ENCODE measurements at places on chromosomes 11 and 22.

DNA sequence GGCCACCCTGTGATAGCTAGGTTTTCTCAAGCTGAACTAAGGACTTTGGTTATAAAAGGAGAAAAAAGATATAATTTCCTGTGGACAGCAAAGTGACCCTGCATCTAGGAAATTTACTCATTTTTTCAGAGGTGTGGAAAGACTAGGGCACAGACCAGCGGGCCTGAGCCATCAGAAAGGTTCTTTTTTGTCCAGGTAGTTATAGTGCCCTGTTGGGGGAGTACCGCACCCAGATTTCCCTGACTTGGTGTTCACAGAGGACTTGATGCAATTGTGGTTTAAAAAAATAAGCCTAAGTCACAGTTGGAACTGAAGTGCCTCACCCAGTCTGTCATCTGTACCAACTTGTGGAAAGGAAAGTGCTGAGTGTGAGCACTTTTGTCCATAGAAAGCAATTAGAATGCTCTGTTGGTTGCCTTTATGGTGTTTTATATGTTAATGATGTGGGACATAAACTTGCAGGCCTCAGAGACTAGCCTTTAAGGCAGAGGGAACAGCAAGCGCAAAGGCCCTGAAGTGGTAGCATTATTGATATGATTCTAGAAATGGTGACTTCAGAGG, 3.1 kb downstream of the SYT9 start:
- DNase-seq = no peak

- no peak for DNase-seq
Measured at GRCh38 chr11:43833657-43834073, 47.0 kb upstream of the ALKBH3 start.

- DNase-seq = no peak
Measured at GRCh38 chr11:127362754-127363308, 362.3 kb upstream of the KIRREL3 start.

GRCh38 chr11:93728792-93729128, 12.5 kb downstream of the TAF1D start:
- DNase-seq = no peak

DNA sequence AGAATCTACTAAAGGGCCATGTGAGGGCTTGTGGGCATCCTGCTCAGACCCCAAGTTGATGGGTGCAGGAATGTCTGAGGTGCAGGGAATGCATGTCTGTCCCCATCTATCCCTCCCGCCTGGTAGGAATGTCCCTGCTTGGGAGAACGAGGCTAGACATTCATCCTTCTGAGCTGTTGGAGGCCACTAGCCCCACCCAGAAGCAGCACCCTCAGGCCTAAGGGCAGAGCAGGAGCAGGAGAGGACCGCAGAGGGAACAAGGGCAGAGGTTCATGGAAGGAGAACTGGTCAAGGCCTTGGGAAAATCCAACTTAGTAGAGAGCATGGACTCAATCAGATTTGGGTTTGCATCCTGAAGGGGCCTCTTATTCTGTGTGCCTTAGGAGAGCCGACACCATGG, 22.1 kb upstream of the LMO1 start:
- no peak for DNase-seq

DNA sequence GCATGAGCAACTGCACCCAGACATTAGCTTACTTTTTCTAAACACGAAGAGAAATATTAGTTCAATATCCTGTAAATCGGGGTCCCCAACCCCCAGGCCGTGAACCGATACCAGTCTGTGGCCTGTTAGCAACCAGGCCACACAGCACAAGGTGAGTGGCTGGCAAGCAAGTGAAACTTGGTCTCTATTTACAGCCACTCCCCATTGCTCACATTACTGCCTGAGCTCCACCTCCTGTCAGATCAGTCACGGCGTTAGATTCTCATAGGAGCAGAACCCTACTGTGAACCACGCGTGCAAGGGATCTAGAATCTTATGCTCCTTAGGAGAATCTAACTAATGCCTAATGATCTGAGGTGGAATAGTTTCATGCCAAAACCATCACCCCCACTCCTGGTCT, 27.8 kb upstream of the DEPDC7 start:
- DNase-seq = no peak

GRCh38 chr11:130180896-130181294, 21.3 kb downstream of the ST14 start:
- no peak for DNase-seq

DNA sequence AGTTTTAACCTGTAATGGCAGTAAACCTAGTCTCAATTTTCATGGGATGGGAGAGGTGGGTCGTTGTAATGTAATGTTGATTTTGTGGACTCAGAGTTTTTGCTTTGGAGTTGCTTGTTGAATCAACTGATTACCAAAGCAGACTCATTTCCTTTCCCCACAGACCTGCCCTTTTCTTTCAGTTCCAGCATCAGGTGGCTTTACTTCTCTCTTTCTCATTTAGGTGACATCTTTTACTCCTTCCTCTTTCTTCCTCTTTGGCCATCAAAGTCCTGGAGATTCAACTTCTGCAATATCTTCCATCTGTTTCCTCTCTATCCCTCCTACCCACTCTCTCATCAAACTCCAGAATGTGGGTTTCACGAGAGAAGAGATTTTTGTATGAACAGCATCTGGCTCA, 313.9 kb downstream of the TMEM135 start:
- DNase-seq = no peak

DNA sequence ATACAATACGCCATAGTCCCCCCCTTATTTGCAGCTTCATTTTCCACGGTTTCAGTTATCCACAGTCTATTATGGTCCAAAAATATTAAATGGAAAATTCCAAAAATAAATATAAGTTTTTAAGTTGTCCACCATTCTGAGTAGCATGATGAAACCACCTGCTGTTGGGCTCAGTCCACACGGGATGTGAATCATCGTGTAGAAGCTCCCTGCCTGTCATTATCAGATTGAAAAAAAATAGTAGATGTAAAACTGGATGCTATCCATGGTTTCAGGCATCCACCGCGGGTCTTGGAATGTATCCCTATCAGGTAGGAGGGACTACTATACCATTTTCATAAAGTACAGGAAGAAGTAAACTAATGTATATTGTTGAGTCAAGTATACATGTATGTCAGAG, 127.4 kb downstream of the TTC17 start:
- DNase-seq = no peak

- DNase-seq = no peak
Measured at GRCh38 chr22:29701155-29701999, 18.4 kb upstream of the CABP7 start.

DNA sequence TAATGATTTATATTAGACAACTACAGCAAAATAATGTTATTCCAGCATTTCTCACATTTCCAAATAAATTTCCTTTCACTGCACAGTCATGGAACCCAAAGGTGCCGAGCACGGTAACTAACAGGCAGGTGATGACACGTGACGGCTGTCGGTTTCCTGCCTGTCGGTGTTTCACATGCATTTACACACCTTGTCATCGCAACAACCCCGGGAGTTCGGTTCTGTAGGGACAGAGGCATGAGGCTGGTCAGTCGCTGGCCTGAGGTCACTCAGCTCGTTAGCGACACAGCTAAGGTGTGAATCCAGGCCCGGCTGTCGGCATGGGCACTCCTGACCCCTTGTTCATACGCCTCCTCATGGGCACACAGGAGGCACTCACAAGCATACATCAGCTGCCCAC, 9.9 kb downstream of the DNAL4 start:
- DNase-seq = no peak

DNA sequence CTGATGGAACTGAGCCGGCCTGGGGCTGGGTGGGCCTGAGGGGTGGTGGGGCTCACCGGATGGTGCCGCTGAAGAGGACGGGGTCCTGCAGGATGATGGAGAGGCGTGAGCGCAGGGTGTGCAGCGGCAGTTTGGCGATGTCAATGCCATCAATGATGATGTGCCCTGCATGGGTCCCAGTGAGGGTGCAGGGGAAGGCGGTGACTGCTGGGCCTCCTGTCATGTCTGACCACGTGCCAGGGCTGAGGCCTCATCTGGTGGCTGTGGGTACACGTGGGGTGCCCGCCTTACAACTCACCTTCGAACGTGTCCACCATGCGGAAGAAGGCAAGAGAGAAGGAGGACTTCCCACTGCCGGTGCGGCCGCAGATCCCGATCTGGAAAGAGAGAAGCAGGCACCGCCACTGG, 7.1 kb upstream of the KCNJ11 start:
- no peak for DNase-seq

DNA sequence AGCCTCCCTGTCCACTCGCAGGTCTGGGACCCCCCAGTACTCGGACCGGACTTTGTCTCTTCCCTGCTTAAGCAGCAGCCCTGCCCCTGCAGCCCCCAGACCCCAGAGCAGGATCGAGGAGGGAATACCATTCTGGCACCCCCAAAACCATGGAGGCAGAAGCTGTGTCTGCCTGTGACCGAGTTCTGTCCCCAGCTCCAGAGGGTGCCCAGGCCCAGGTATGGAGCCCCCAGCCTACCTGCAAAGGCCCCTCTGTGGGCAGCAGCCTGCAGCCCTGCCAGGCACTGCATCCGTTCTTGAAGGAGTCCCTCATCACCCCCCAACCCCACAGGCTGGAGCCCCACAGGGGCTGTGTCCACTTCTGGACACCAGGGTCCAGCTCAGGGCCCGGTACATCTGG, 163.8 kb downstream of the BRD1 start:
- no peak for DNase-seq

- no peak for DNase-seq
Measured at GRCh38 chr11:59291228-59291627, 67.5 kb upstream of the OR5AN1 start.

- DNase-seq = peak; percentile 57
Measured at GRCh38 chr11:66328302-66329144, 7.7 kb downstream of the RIN1 start.

DNA sequence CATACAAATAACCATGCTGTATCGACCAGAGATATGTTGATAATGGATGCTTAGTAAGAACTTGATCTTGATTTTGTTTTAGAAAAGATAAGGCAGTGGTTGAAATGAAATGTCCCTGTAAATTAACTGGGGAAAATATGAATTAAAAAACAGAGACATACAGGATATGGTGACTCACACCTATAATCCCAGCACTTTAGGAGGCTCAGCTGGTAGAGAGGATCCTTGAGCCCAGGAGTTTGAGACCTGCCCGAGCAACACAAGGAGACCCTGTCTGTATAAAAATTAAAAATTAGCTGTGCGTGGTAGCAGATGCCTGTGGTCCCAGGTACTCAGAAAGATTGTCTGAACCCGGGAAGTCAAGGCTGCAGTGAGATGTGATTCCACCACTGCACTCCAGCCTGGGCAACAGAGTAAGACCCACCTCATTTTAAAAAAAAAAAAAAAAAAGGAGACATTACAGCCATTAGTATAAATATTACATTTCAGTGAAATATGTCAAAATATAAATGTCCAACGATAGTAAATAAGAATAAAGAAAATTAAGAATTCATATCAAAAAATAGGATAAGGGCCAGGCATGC, 4.6 kb downstream of the PICALM start:
- DNase-seq = no peak

DNA sequence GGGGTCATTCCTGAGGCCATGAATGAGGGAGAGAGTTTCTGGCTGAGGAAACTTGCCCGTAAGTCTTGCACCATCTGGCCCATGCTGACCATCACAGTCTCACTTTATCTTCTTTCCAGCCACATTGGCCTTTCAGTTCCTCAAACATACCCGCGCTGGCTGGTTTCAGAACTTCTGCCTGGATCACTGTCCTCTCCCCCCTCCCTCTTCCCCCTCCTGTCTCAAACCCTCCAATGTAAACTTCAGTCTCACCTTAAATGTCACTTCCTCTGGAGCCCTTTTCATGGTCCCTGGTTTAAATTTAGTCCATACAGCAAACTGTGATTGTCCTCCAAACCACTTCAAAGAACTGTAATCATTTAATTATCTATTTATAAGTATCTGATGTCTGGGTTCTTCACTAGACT, 3.7 kb upstream of the TMEM109 start:
- DNase-seq = no peak

GRCh38 chr11:13862845-13863392, 99.6 kb upstream of the SPON1 start:
- no peak for DNase-seq

- DNase-seq = no peak
Measured at GRCh38 chr22:43820651-43821305, 8.7 kb upstream of the EFCAB6 start.

GRCh38 chr22:20239676-20240446, 28.3 kb downstream of the RTN4R start:
- DNase-seq = no peak

- peak; percentile 70 for DNase-seq
Measured at GRCh38 chr22:30290342-30291057, 1.2 kb upstream of the CASTOR1 start.

- no peak for DNase-seq
Measured at GRCh38 chr22:39405346-39406085, 5.9 kb downstream of the TAB1 start.

DNA sequence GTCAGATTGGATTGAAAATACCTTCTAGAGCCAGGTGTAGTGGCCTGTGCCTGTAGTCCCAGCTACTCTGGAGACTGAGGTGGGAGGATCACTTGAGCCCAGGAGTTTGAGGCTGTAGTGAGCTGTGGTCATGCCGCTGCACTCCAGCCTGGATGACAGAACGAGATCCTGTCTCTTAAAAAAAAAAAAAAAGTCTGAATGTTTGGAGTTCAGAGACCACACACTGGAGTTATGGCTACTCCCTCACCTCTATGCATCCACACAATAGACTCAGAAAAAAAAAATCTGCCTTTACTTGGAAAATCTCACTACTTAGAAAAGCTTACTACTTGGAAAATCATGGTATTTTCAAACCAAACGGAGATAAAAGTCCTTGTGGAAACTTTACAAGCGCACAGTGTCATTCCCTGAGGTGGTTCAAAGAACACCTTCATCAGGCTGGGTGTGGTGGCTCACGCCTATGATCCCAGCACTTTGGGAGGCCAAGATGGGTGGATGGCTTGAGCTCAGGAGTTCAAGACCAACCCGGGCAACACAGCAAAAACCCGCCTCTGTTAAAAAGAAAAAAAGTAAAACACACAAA, 63.9 kb upstream of the PICALM start:
- DNase-seq = no peak

DNA sequence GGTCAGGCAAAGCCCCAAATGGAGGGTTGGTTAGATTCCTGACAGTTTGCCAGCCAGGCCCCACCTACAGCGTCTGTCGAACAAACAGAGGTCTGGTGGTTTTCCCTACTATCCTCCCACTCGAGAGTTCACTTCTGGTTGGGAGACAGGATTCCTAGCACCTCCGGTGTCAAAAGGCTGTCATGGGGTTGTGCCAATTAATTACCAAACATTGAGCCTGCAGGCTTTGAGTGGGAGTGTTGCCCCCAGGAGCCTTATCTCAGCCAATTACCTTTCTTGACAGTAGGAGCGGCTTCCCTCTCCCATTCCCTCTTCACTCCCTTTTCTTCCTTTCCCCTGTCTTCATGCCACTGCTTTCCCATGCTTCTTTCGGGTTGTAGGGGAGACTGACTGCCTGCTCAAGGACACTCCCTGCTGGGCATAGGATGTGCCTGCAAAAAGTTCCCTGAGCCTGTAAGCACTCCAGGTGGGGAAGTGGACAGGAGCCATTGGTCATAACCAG, 4.7 kb upstream of the TTC36 start:
- DNase-seq = no peak
